Stimulated activated CD4-positive, alpha-beta T cell treated with anti-CD3 and anti-CD28 coated beads, Interleukin-1b, Interleukin-23, amount 100 ng/mL, for 4 hours (primary cell): ENCODE measurements at places on chromosomes 3 and 15.

DNA sequence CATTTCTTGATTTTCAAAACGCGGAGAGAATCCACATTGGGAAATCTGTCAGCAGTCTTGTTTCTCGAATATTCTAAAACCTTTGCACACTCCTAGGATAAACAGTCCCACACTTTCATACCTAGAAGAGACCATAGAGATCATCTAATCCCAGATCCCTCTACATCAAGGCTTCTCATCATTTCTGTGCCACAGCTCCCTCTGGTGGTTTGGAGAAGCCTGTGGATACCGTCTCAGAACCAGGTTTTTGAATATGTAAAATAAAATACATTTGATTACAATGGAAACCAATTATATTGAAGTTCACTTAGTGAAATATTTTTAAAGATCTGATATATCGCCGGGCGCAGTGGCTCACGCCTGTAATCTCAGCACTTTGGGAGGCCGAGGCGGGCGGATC lies 211.9 kb upstream of the GOLGA6L4 start:
- no peak for DNase-seq

- DNase-seq = no peak
Observed at GRCh38 chr3:136819392-136819730, 435 bp downstream of the SLC35G2 start.

DNA sequence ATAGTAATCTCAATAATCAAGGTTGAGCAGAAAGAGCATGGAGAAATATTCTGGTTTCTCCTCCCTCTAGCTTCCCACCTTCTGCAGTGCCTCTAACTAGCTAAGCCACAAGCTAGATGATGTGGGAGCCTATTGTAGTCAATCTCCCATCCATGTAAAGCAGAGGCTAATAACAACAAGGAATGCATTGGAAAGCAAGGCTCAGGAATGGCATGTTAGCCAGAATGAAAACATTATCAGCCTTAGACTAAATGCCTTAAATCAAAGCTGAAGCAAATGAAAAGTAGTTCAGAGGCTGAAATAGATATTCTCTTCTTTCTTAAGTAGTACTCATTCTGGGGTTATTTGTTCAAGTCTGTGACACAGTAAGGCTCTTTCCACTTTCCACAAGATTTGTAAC lies 350.3 kb upstream of the DPPA4 start:
- DNase-seq = no peak

GRCh38 chr15:94411285-94411684 lies 179.9 kb downstream of the MCTP2 start:
- no peak for DNase-seq

GRCh38 chr15:81146006-81146405 lies 11.9 kb downstream of the CFAP161 start:
- DNase-seq = no peak

- no peak for DNase-seq
Observed at GRCh38 chr15:44706946-44707636, 4.0 kb downstream of the PATL2 start.

DNA sequence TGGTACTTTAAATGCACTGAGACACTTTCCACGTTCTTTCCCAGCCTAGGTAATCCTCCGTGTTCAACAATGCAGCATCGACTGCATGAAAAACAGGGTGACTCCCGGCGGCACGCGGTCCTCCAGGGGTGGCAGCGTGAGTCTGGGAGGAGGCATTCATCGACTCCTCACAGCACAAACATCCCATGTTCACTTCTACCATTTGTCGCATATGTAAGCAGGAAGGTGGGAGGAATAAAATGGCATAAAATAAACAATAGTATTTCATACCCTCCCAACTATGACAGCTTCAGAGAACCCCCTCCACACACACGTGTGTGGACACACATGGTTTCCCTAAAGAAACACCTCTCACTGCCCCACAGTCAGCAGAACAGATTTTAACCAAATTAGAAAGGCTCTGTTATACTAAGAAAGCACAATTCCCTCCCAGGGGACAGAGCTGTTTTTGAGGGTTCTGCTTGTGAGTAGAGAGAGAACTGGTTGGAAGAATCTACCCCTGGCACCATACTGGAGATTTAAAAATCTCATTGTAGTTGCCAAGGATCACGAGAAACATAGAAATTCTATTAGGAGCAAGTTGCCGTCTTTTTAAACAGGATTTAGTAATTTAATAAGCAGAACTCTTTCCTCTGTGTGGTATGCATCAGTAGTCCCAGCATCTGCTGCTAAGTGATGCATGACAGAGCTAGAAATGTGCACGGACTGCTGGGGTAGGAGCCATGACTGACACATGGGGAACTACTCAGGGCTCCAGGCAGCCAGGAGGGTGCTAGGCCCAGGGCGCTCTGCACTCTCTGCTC lies 6.0 kb downstream of the FAM43A start:
- DNase-seq = no peak

- no peak for DNase-seq
Observed at GRCh38 chr15:56953790-56954189, 35.3 kb downstream of the TCF12 start.

DNA sequence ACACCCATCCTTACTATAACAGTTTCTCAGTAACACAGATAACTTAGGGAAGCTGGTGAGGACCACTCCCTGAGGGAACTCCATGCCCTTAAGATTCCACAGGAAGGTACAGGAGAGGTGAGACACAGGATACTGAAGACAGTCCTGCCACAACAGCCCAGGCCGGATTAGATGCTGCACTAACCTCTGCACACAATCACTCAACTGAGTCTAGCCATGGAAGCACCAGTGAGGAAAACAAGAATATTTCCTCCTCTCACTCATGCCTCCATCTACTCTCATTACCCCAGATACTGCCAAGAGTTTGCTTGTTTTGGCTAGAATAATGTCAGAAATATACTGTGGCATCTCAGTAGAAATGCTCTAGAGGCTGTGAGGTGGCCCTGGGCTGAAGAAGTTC lies 3.7 kb downstream of the ANO10 start:
- DNase-seq = no peak

DNA sequence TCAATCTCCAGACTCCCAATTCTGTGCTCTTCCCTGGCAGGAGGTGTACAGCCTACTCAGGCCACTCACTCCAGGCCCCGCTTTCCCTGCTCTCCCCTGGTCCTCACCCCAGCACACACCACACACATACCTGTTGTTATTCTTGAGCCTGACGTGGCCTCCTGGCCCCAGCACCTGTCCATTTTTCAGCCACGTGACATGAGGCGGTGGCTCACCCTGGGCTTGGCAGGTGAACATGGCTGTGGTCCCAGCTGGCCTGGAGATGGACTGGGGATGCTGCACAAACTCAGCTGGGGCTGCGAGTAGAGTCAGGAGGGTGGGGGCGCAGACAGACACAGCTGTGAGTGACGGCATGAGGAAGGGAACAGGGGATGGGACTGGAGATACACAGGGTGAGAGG lies 27.3 kb downstream of the RNU5B-1 start:
- DNase-seq = no peak

- DNase-seq = no peak
Observed at GRCh38 chr15:88610701-88611231, 10.4 kb upstream of the AEN start.

- DNase-seq = no peak
Observed at GRCh38 chr3:187709155-187709554, 6.8 kb upstream of the RTP2 start.

GRCh38 chr15:55613727-55614126 lies 25.6 kb upstream of the PYGO1 start:
- DNase-seq = no peak

- DNase-seq = no peak
Observed at GRCh38 chr15:99819981-99820718, 86.9 kb upstream of the LYSMD4 start.

GRCh38 chr3:87621667-87622066 lies 345.3 kb upstream of the POU1F1 start:
- DNase-seq = no peak

GRCh38 chr3:120147072-120147871 lies 53.0 kb upstream of the GSK3B start:
- DNase-seq = peak; percentile 7

DNA sequence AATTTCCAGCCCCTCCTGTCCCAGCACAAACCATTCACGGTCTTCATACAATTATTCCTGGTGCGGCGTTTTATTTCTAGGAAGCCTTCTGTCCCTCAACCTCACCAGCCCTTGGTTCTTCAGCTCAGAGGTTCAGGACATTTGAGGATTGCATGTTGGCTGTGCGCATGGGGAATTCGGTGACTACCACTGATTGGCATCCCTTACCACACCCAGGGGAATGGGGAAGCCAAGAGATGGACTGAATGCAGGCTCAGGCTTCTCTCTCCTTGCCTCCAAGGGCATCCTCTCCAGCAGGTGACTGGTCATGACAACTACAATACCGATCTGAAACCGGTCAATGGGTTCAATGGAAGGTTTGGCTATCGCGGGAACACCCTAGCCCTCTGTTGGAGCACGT lies 153.8 kb downstream of the MTHFS start:
- no peak for DNase-seq

GRCh38 chr15:55238877-55239276 lies 42.1 kb upstream of the RSL24D1 start:
- DNase-seq = no peak
